ENCODE measurements at places on chromosomes 2 and 18. TPM values are rescaled to one million over a fixed set of nuclear protein-coding genes. Genes with fewer than 3 reads are reported as not detected.

LRRC30 gene
- total RNA-seq: not detected

PXDN gene
- 119 TPM for total RNA-seq

IL1RL2 gene
- total RNA-seq: 0.97 TPM

FRZB gene
- 0.32 TPM for total RNA-seq

PARD3B gene
- 27.1 TPM for total RNA-seq

SCN3A gene
- total RNA-seq: not detected

STARD6 gene
- not detected for total RNA-seq

CCDC68 gene
- 3.6 TPM for total RNA-seq

LDLRAD4 gene
- total RNA-seq: 0.65 TPM

RAPGEF4 gene
- 0.61 TPM for total RNA-seq

PRSS56 gene
- total RNA-seq: not detected

IL36G gene
- not detected for total RNA-seq

RUFY4 gene
- not detected for total RNA-seq

TRABD2A gene
- total RNA-seq: 0.36 TPM

GREB1 gene
- total RNA-seq: 0.65 TPM

RAB27B gene
- 3.7 TPM for total RNA-seq

FN1 gene
- total RNA-seq: 9,792 TPM

UGT1A10 gene
- total RNA-seq: not detected

ANKRD53 gene
- 2.4 TPM for total RNA-seq

MSH6 gene
- total RNA-seq: 41.9 TPM

DPYSL5 gene
- not detected for total RNA-seq

MYO7B gene
- total RNA-seq: 0.16 TPM

HNMT gene
- total RNA-seq: 31.0 TPM

NGEF gene
- 2.1 TPM for total RNA-seq

CIB4 gene
- total RNA-seq: not detected

KLF7 gene
- 45.8 TPM for total RNA-seq

LYPD1 gene
- under 0.01 TPM for total RNA-seq

ALKAL2 gene
- not detected for total RNA-seq

LIMS2 gene
- 11.2 TPM for total RNA-seq

METTL8 gene
- 27.1 TPM for total RNA-seq

CPO gene
- not detected for total RNA-seq

LCLAT1 gene
- 52.1 TPM for total RNA-seq

GAREM1 gene
- total RNA-seq: 3.7 TPM

Measured in hair follicle dermal papilla cell (primary cell).